ENCODE measurements at places on chromosomes 12 and 14. TPM values are rescaled to one million over a fixed set of nuclear protein-coding genes. Genes with fewer than 3 reads are reported as not detected.

DNA sequence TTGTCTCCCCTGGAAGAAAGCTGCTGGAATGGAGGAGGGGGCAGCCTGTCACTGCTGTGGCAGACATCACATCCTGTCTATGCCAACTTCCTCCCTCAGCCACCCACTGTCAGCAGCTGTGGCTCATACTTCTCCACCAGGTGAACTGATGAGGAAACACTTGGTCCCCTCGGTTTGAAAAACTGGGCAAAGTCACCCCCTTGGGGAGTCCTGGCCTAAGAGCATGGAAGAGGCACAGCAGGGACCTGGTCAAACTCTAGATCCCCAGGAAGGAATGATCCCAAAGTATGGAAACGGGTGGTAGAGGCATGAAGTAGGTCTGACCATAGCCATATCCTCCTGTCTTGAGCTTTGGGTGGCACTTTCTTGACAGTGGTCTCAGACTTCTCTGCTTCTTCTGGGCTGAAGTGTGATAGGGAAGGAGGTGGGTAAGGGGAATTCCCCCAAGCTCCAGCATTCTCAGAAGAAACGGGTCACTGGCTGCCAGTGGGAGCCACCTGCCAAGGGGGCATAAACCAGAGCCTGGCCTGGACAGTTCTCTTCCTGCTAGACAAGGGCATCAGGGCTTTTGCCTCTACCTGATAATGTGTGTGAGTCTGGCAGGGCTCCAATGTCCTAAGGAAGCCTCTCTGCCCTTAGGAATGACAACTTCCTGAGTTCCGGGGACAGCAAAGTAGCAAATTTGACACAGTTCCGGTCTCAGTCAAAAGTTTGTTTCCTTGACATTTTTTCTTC lies 36.0 kb downstream of the FMNL3 start:
- H3K4me1 ChIP-seq = peaks cover 60% of the 10 kb centered on the region
- H3K27me3 ChIP-seq = no peaks in the 10 kb centered on the region
- H3K27ac ChIP-seq = peak overlapping the region; percentile 91
- H3K4me3 ChIP-seq = no peak overlapping the region

DNA sequence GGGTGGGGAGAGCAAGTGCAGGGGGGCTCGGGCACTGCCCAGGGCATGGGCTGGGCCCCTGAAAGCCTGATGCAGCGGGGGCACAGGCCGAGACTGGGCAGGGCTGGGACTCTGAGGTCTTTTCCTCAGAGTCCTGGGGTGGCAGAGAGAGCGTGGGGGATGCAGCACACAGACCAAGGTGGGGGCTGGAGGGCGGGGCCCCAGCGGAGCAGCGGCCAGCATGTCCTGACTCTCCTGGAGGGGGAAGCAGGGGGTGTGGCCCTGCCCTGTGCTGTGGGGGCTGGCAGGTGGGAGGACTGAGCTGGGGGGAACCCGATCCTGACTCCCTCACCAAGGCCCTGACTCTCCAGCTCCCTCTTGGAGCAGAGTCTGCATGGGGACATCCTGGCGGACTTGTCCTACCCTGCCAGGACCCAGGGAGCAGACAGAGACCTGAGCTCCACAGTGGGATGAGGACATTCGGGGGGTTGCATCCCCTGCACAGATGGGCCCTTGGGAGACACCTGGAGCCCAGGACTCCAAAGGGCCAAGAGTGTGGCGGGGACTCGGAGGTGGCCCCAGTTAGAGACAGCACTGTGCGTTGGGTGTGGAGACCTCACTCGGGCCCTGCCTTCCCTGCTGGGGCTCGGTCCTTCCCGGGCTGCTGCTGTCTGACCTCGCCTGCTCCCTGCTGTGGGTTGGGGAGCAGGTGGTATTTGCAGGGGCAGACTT lies 326.1 kb downstream of the TMEM121 start:
- no peaks in the 10 kb centered on the region for H3K36me3 ChIP-seq
- DNase-seq = peak; percentile 61
- no peaks in the 10 kb centered on the region for H3K27me3 ChIP-seq
- H3K4me3 ChIP-seq = no peak overlapping the region

The SOCS4 gene
- 23.8 TPM for total RNA-seq

The MGP gene
- 472 TPM for total RNA-seq
